ENCODE measurements at places on chromosomes 1 and 21.

DNA sequence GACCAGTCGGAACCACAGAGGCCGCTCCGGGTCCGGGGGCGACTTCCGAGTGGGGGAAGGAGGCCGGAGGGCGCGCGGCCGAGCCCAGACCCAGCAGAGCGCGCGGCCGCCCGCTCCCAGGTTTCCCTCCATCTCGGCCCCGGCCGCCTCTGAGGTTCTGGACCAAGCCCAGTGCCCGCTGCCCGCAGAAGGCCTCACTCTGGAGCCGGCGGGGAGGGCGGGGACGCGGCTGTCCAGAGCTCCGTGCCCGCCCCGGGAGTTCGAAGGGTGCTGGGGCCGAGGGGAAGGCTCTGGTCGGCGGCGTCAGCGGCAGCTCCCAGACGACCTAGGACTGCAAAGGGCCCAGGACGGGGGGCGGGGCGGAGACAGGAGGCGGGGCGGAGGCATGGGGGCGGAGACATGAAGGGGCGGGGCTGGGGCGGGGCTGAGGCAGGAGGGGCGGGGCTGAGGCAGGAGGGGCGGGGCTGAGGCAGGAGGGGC, 48.0 kb upstream of the SLC19A1 start:
- DNase-seq = peak; percentile 88

DNA sequence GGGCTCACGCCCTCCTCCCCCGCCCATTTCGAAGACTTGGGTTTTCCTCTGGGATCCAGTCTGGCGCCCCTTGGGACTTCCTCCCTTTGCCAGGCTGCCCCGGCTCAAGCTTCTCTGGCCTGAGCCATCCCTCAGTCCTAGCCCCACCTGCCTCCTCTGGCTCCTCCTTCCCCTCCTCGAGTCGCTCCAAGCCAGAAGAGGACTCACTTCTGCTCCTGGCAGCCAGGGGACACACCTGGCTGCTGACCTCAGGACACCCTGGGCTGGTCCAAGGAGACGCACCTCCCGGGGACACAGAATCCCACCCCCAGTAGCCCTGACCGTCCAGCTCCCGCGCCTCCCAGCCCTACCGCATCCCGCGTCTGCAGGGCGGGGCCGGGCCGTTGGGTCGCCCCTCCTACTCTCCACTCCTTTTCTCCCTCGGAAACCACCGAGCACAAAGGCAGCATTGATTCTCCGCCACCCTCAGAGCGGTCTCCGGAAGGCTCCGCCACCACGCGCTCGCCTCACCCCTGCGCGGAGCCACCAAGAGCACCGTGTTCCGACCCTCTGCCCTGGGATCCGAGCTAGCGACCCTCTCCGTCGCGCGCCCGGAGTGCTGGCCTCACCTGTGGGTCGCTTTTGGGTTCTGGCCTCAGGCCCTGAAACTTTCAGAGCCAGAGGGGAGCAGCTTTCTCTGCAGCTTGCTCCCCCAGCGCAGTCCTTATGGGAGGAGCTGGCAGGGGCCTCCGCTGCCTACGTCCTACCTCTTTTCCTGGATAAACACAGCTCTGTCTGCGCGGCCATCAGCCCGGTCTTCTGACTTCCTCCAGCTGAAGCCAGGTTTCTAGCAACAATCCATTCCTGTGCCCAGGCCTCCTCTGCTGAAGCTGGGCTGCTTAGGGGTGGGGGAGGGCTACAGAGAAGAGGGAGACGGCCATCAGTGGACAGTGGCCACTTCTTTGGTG, at the start of gene C2CD4D:
Gene C2CD4D, minus strand, starts transcription at position 364 of the 947 bp plus-strand sequence. CDS start 831 bp downstream, outside the sequence.
- DNase-seq = peak; percentile 73

DNA sequence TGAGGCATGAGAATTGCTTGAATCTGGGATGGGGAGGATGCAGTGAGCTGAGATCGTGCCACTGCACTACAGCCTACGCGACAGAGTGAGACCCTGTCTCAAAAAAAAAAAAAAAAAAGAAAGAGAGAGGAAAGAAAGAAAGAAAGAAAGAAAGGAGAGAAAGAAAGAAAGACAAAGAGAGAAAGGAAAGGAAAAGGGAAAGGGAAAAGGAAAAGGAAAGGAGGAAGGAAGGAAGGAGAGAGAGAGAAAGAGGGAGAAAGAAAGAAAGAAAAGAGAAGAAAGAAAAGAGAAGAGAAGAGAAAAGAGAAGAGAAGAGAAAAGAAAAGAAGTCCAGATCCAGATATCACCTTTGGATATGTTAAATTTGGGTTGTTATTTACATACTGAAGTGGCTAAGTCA, 106.0 kb downstream of the DPYD start:
- no peak for DNase-seq

DNA sequence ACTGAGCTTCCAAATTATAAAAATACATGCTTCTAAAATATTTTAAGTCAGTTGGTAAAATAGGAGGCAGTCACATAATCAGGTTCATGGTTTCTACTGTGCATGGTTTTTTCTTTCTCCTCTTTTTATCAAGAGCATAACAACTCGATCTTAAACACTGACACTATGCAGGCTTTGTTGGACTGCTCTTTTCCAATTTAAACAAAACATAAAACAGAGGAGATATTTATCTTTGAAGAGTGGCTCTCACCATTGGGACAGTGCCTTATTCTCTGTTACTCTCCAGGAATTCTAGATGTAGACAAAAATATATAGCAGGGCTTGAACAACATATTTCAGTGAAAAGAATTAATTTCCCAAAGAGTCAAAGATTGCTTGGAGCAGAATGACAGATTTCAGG, 883.5 kb upstream of the ADGRL2 start:
- no peak for DNase-seq

GRCh38 chr21:45433301-45433700, 28.3 kb downstream of the COL18A1 start:
- DNase-seq = no peak

DNA sequence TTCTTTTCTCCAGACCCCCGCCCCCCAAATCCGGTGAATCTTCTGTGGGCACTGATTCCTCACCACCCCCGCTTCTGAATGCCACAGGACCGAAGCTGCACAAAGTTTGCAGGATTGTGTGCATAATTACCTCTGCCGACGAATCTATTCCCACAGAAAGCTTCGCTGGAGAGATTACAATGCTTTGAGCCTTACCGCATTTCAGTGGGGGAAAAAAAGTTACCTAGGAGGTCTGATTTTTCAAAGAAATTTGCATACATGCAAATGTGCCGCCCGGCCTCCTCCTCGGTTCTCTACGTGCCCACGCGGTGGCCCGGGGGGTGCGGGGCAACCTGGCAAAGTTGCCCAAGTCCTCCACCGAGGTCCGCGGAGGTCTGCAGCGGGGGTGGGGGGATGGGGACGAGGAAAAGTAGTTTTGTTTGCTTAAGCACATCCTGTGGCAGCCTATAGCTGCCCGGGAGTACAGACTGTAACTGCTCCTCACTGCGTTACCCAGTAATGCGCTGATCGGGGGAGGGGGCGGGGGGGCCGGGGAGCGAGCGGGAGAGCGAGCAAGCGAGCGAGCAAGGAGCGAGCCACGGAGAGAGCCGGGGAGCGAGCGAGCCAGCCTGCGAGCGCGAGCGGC, 563 bp upstream of the NFIA start:
- peak; percentile 77 for DNase-seq

DNA sequence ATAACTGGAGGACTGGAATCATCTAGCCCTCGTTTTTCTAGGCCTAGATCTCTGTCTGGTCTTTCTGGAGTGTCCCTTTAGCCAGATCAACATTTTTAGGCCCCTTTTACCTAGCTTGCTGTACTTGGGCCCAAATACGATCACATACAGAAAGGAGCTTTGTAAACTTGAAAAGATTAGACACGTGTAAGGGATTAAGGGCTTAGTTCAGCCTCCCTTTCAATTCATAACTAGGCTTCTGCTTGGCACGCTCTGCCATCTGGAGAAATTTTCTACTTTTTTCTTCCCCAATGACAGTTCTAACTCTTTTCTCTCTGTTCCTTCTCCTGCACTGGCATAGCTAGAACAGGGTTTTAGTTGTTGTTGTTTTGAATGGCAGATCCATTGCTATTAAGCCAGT, 153.3 kb upstream of the BEND5 start:
- DNase-seq = no peak

- no peak for DNase-seq
Measured at GRCh38 chr1:229148041-229148671, 122.8 kb upstream of the RAB4A start.

DNA sequence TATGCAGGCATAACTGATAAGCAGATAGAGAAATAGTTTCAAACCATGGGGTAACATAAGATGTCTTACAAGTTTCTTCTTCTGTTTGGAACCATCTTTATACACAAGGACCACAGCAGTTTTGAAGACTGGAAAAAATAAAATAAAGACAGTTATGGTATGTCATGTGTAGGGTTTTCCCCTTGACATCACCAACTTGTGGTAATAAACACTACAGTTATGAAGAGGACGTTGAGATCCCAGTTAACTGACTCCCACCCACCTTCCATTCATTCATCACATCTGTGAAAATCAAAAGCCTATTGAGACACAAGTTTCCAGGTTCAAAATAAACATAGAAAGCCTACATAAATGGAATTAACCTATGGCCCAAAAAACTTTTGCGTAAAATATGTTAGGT, 92.5 kb upstream of the KRTAP19-8 start:
- no peak for DNase-seq

- no peak for DNase-seq
Measured at GRCh38 chr1:42316292-42316691, 18.7 kb downstream of the FOXJ3 start.

- DNase-seq = no peak
Measured at GRCh38 chr1:172005856-172006255, 164.6 kb downstream of the DNM3 start.

DNA sequence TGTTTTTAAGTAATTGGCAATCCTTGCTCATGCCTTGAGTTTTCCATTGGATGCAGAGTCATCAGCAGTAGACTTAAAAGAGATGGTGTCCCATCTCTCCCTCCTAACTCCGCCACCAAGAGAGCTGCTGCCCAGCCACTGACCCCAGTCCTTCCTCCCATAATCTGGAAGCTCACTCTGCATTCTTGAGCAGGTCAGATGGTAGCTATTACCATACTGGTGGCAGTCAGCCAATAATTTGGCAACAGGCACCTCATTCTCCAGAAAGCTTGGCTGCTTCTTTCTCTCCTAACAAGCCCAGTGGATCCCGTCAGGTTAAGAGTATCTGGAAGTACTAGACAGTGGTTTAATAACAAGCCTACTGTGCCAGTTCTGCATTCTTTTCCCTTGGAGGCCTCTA, 272.1 kb downstream of the ZNF648 start:
- no peak for DNase-seq

DNA sequence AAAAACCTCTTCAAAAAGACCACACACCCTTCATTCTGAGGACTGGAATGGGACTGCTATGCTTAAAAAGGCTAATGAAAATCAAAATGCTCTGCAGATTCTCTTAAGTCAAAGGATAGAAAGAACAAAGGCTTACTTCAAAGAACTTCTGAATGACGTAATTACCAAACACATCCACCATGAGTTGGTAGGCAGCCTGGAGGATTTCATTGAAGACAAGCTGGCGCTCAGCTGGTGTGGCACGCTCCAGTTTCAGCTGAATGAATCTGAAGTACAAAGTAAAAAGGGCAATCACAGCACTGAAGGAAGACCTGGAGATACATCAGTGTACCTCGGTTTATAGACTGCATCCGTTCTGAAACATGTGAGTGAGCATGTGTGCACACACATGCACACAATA, 43.5 kb upstream of the SDC3 start:
- no peak for DNase-seq

GRCh38 chr1:184827600-184828368, 73.1 kb upstream of the EDEM3 start:
- no peak for DNase-seq

GRCh38 chr1:157400766-157401165, 151.5 kb downstream of the FCRL5 start:
- DNase-seq = no peak

DNA sequence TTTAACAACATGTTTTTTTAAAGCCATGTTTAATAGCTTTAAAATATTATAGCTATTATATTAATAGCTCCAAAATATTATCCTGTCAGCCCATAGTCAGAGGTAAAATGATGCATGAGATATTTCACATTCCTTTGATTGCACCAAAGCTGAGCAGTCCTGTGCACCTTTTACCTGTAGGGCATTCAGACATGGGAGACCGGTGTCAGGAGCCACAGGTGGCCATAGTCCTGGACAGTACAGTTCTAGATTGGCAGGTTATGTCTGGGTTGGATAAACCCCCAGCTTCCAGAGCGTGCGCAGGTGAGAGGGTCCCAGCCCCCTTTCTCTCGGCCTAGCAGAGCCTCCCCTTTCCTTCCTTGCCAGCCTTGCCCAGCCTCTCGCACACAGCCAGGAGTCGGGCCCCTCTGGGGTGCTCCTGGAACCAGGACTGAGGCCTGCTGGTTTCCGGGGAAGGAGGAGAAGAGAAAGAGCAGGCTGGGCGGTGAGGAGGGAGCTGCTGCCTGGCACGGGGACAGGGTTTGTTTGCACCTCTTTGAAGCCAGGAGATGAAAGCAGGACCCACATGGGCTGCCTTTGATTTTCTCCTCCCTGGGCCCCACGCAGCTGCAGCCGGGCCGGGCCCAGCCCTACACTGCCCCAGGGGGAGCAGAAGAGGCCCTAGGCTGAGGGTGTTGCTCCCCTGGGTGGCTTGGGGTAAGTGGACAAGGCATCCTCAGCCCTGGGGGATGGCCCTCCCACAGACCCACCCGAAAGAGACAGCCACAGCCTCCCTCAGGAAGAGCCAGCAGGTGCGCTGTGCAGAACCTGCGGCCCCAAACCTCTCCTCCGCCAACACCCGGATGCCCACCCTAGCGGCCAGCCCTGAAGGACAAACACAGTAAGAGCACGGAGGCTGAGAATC, 75.2 kb upstream of the TARDBP start:
- DNase-seq = no peak

DNA sequence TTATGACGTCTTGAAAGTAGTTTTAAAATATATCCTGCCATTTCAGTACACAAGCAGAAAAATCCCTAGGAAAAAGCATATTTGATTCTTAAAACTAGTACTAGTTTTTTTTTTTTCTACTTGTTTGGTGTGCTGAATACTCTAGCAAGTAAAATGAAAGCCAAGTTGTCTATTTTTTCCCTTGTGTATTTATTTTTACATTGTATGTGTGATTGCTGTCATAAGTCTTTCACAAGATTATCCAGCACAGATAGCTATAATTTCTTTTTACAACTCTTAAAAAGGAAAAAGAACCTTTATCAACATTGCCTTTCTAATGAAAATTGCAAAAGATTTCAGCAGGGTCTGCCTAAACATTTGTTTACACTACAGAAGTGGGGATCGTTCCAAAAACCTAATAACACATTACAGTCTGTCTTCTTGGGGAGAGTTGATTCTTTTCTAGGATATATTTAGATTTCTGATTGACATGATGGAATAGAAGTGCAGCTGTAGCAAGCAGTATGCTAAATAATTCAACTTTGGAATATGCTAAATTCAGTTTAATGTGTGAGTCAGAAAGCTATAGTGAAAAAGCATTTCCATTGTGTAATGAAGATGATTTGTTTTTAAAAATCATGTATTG, 2.5 kb downstream of the DR1 start:
- DNase-seq = no peak

- DNase-seq = no peak
Measured at GRCh38 chr1:160219062-160219929, 14.1 kb downstream of the PEA15 start.

Measured in upper lobe of right lung (tissue), 1 donor.